SK-N-MC (cell line): ENCODE measurements at places on chromosomes 4 and X.

DNA sequence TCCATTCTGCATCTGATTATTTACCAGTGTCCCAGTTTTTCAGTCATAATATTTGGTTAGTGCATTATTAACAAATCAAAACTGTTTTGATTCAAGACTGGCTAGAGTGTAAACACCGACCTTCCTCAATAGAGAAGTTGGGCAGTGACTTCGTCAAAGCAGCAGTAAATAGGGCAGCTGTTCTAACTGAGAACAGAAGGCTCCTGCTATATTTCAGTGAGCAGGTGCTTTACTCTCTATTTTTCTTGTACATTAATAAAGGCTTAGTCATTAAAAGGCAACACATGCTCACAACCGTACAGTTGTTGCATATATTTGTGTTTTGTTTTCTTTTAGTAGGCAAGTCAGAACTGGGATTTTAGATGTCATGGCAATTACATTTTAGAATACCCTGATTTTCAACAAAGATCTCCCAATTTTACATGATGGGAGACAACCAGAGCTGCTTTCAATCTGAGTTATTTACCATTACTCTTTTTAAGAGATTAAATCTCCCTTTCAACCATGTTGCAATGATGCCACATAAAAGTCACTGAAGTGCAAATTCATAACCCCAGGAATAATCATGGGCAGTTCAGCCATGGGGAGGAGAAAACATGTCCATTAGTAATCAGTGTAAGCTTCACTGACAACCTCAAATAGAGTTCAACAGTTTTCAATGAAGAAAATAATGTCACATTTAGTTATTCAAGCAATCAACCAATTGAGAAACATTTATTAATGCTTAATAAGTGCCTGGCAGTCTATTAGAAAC, 233.3 kb downstream of the NDST4 start:
- no peak for DNase-seq

- DNase-seq = no peak
These were observed 38.9 kb downstream of the DTHD1 start for GRCh38 chr4:36320117-36320896.

DNA sequence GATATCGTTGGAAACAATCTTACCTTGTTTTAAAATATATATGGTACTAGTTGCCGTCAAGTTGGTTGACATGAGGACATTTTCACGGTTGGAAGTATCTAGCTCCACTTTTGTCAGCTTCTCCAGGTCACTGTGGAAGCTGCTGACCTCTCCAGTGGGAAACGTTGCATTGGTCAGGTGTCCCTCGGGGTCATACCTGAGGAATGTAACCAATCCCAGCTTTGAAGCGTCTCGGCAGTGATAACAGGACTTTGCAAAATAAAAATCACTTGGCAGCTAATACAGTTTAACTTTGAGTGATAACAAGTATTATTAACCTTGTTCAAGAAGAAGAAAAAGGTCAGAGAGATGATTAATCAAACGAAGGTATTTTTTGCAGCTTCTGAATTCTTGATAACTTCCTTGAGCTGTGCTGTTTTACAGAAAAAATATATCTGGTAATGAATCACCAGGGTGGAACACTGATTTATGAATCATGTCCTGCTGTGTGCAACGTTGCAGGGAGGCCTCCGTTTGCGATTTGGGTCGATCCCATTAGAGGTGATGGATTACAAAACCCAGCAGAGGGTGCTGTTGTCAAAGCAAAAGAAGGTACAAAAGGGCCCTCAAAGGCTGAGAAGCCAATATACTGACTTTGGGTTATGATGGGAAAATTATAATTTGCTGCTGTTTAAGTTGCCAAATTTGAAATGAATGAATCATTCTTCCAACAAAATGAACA, 60.1 kb downstream of the SH2D1A start:
- DNase-seq = peak; percentile 45

- no peak for DNase-seq
These were observed 38.4 kb upstream of the CLNK start for GRCh38 chr4:10722957-10723356.

GRCh38 chr4:54384563-54384962, 155.5 kb downstream of the PDGFRA start:
- DNase-seq = no peak

- no peak for DNase-seq
These were observed 186.5 kb downstream of the MSL3 start for GRCh38 chrX:11944501-11944900.

- no peak for DNase-seq
These were observed 260.3 kb upstream of the GPRIN3 start for GRCh38 chr4:89567936-89568335.

DNA sequence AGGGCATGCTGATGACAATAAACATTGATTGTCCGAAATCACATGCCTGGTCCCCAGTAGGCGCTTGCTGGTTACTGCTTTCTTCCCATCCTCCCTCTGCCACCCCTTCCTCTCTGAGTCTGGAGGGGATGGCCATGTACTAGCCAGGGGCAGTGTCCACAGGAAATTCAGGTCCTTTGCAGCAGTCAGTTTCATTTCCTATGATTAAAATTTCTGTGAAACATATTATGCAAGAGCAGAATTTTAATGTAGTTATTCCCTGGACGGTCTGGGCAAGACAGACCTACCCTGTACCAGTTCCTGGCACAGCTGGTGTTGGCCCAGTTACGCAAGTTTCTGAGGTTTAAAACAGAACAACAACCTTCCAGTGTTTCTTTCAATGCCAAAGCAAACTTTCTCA, 28.2 kb upstream of the TLR2 start:
- no peak for DNase-seq

- no peak for DNase-seq
These were observed 26.4 kb downstream of the TMEM184C start for GRCh38 chr4:147643616-147644015.

DNA sequence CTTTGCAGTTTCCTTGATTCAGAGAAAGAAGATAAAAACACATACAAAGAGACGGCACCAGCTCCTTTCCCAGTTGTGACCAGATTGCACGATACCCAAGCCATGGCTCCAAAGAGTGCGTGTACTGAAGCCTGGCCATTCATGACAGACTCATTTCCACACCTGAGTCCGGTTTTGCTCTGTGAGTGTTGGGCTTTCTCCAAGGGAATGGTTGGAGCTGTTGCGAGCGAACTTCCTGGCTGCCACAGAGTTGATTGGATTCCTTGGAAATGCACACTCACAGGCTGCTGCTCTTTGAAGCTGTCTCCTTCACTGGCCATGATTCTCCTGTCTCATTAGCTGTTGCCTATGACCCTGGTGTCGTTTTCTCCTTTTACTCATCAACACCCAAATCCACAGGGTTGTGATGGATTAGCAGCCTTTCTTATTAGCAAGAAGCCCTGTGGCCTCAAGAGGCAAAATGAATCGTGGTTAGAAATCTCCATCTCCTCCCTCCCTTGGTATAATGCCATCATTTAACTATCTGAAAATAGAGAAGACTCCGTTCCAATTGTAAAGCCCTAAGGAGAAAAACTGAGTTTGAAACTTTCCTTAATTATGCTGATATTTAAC, 43.9 kb upstream of the BBS12 start:
- DNase-seq = no peak

DNA sequence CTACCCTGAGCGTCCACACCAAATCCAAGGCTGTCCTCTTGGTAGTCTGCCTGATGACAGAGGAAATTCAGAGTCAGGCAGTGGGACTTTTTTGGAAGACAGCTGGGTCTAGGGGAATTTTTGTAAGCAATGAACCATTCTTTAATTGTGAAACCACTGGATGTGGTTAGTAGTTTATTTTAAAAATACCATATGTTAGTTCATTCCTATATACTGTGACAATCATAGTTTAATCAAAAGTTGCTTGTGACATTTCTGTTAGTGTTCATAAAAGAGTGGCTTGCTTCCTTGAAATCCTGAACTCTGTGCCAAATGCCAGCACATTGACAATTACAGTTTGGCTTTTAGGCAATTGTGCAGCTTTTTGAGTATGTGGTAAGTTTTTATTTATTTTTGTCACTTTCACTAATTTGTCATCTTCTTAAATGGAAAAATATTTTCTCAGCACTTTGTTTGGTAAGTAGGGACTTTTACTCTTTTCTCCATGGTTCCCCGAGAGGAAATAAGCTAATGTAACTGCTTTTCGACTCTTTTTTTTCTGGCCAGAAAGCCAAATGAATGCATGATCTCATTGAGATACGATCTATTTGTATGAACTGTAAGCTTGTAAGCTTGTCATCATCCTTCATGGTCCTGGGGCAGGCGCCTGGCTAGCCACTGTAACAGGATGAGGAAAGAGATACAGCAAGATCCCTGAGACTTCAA, 72.6 kb upstream of the SLC4A4 start:
- no peak for DNase-seq

- no peak for DNase-seq
These were observed 25.2 kb downstream of the NAT8L start for GRCh38 chr4:2084316-2084715.

DNA sequence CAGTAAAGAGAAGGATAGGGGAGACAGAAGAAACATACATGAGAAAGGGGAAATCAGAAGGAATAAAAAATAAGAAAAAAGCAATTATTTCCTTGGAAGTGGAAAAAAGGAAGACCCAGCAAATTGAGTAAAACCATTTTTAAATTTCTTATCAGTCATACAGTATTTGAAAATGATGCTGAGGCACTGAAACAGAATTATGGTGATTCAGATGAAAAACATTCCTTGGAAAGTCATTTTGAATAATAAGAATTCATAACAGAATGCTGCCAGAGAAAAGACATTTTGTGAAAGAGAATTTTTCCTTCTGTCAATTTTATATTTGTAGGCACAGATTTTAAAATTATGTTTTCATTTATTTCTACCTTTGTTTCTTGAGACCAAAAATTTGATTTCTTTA, 895.5 kb upstream of the EPHA5 start:
- DNase-seq = no peak
